ENCODE measurements at places on chromosomes 3 and 15. TPM values are rescaled to one million over a fixed set of nuclear protein-coding genes. Genes with fewer than 3 reads are reported as not detected.

Gene SI
- total RNA-seq: not detected

Gene SLC35A5
- 22.4 TPM for total RNA-seq

Gene STXBP5L
- total RNA-seq: not detected

Gene HGD
- total RNA-seq: 0.61 TPM

Gene CLDN16
- total RNA-seq: not detected

Gene POLR2M
- 54.3 TPM for total RNA-seq

Gene NR2E3
- not detected for total RNA-seq

Gene BCHE
- not detected for total RNA-seq

Gene GNB4
- 15.4 TPM for total RNA-seq

Gene ZBBX
- not detected for total RNA-seq

Gene TMEM212
- not detected for total RNA-seq

Gene ADAMTS17
- total RNA-seq: 2.1 TPM

Gene GOLGA8N
- total RNA-seq: 30.5 TPM

Gene PLA2G4B
- total RNA-seq: 12.9 TPM

Gene GATA2
- total RNA-seq: 0.32 TPM

Gene PTX3
- not detected for total RNA-seq

Gene ZNF660
- 0.29 TPM for total RNA-seq

Gene CHRD
- total RNA-seq: not detected

Gene IGDCC3
- total RNA-seq: not detected

Gene CACNA2D3
- total RNA-seq: not detected

Gene APOD
- total RNA-seq: 1.4 TPM

Gene BFSP2
- total RNA-seq: 0.44 TPM

Gene RETNLB
- total RNA-seq: not detected

Gene GREM1
- total RNA-seq: not detected

Gene NLGN1
- not detected for total RNA-seq

Gene ENTPD3
- total RNA-seq: not detected

Gene ACTL6A
- 77.8 TPM for total RNA-seq

Gene CYP1A1
- total RNA-seq: 0.46 TPM

Gene GCNT3
- not detected for total RNA-seq

Gene PRR20G
- total RNA-seq: not detected

Gene PRICKLE2
- not detected for total RNA-seq

Gene ONECUT1
- not detected for total RNA-seq

Gene PIF1
- 32.1 TPM for total RNA-seq

Gene KY
- not detected for total RNA-seq

Gene C15orf62
- total RNA-seq: 0.56 TPM

Gene CMTM8
- 5.8 TPM for total RNA-seq

Gene ITIH3
- total RNA-seq: not detected

Gene APH1B
- total RNA-seq: 8.4 TPM

Gene CTXN2
- total RNA-seq: not detected
